ENCODE measurements at places on chromosomes 4 and X.

GRCh38 chr4:177155454-177155853 lies 154.2 kb upstream of the NEIL3 start:
- DNase-seq, result no peak

DNA sequence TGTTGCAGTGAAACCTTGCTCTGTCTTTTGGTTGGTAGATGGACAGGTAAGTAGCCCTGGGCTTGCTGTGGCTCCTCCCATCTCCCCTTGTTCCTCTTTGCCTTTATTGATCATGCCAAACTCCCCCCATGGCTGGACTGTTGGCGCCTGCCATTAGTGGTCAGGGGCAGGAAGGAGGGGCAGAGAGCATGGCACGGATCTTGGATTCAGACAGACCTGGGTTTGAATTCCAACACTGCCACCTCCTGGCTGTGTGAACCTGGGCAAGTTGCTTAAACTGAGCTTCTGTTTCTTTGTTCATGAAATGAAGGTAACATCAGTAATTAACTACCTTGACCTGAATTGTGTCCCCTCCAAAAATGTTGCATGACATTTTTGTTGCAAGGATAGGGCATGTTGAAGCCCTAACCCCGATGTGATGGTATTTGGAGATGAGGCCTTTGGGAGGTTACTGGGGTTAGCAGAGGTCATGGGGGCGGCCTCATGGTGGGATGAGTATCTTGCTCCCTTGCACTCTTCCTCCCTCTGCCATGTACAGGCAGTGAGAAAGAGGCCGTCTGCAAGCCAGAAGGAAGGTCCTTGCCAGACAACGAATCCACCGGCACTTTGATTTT lies 6.0 kb downstream of the SLC2A9 start:
- peak; percentile 30 for DNase-seq

DNA sequence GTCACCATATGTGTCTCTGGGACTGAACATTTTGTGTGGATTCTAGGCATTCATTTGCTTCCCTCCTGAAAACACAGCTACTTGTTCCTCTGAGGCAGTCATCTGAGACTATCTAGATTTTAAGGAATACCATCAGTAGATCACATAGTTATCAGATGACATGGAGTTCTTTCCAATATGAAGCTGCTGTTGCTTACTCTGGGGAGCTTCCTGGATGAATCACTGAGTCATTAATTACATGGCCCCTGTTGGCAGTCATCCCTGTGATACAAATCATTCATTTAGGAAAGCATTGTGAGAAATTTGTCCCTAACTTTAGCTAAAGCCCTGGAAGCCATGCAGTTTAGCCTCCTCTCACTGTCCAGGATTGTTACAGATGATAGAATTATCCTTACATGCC lies 98.2 kb upstream of the ARSJ start:
- DNase-seq, result no peak

- DNase-seq, result no peak
Observed at GRCh38 chrX:45794323-45794994, 593.8 kb upstream of the DIPK2B start.

- DNase-seq, result no peak
Observed at GRCh38 chr4:41792166-41792565, 43.6 kb upstream of the PHOX2B start.

GRCh38 chrX:151206871-151207270 lies 30.5 kb downstream of the GPR50 start:
- DNase-seq, result no peak

DNA sequence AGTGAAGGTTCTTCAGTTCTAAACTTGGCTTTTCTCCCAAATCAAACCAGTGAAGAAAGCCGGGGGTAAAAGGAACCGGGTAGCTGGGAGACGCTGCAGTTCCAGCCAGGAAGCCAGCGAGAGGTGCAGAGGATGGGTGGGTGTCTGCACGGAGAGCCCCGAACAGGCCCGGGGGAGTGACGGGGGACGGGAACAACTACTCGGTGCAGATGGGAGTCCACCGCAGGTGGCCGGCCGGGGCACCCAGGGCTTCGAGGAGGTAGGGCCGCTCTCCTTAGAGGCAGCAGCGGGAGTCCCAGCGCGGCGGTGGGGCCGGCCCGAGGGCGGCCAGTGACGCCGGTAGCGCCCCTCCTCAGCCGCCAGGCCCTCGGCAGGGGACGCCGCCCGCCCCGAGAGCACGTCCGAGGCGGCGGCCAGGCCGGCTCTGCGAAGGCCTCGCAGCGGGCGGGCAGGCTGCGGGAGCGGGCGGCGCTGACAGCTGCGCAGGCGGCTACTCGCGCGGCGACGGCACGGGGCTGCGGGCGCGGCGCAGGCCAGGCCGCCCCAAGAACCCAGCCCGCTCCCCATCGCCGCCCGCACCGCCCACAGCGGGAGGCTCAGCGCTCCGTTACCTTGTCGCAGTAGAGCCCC lies 449 bp downstream of the FBXL5 start:
- DNase-seq, result peak; percentile 63

DNA sequence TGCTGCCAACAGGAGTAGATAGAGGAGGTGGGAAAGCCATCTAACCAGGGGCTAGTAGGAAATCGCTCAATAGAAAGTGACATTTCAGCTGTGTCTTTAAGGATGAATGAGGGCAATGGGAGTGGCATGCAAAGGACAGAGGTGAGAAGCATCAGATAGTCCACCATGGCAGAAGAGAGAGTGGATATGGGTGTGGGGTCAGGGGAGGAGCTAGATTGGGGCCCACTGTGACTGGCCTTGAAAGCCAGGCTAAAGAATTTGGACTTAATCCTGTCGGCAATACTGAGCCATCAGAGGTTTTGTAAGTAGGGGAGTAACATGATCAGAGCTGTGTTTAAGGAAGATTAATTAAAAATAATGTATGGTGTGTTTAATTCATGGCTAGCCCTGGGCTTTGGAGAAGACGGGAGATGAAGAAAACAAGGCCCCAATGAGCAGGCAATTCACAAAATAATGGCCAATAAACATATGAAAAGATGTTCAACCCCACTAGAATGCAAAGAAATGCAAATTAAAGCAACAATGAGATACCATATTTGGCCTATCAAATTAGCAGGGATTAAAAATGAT lies 98.1 kb upstream of the PJA1 start:
- DNase-seq, result no peak

GRCh38 chrX:29215251-29215650 lies 628.0 kb downstream of the IL1RAPL1 start:
- DNase-seq, result no peak

Data from lung (tissue), 17 donors.